ENCODE measurements at places on chromosomes 2 and 18.

DNA sequence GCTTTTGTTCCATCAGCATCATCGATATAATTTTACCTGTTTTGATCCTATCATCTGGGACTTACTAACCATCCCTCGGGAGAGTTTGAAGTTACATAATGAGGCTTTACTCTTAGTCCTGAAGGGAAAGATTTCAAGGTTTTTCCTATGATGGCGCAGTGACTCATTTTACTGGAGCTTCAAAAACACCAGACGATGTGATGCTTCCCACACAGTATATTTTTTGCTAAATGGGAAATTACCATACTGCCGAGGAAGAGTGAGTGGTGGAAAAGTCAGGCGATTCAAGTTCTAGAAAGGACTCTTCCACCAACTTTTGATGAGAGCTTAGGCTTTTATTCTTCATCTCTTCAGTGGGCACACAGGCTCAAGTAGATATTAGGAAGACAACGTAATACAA, 44.6 kb upstream of the GCG start:
- no peak for DNase-seq

GRCh38 chr2:45138904-45139303, 129.7 kb upstream of the SIX2 start:
- no peak for DNase-seq

GRCh38 chr18:50187659-50188058, 7.3 kb downstream of the MYO5B start:
- no peak for DNase-seq

- no peak for DNase-seq
These were observed 289.5 kb downstream of the CDCA7 start for GRCh38 chr2:173644146-173644545.

DNA sequence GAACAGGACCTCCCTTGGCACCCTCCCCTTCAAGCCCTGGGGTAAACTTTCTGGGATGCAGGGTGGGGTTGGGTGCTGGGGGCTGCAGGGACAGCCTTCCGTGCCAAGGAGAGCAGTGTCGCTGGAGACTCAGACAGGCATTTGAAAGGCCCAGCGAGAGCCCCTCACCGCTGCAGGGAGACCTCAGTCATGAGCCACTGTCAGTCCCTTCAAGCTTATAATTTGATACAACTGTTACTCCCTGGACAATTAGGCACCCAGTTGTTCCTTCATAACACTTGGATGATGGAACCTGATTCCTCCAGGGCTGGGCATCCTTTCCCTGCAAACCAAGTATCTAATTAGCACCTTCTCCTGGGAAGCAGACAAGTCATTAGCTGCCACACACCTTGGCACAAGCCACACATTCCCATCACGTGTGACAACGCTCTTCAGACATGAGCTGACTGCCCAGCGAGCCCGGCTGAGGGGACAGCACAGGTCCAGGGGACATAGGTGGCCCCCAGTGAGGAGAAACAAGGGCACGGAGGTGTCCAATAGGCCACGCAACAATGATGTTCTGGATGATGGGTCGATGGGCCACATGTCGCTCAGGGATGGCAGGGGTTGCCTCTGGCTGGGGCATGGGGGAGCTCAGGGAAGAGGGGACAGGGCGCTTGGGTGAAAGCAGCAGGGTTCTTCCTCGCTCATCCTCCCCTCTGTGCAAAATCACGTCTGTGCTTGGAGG, 59.6 kb downstream of the KCNF1 start:
- DNase-seq: no peak

DNA sequence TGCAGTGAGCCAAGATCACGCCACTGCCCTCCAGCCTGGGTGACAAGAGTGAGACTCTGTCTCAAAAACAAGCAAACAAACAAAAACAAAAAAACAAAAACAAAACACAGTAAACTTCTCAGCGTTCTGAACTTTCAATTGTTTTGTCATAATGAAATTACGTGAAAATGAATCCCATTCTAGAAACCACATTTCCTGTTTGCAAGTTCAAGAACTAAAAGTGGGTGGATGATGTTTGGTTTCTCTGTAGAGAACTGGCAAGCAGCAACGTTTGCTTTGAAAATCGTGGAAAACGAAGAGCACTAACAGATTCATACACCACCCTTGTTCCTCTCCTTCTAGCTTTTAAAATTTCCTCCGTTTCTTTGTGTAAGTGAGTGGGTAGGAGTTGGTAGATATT, 226.1 kb upstream of the LYPD1 start:
- DNase-seq: no peak

- no peak for DNase-seq
These were observed 44.3 kb downstream of the ZNF236 start for GRCh38 chr18:76866666-76867065.

GRCh38 chr2:97095661-97096060, 979 bp upstream of the FAHD2B start:
- DNase-seq: no peak

DNA sequence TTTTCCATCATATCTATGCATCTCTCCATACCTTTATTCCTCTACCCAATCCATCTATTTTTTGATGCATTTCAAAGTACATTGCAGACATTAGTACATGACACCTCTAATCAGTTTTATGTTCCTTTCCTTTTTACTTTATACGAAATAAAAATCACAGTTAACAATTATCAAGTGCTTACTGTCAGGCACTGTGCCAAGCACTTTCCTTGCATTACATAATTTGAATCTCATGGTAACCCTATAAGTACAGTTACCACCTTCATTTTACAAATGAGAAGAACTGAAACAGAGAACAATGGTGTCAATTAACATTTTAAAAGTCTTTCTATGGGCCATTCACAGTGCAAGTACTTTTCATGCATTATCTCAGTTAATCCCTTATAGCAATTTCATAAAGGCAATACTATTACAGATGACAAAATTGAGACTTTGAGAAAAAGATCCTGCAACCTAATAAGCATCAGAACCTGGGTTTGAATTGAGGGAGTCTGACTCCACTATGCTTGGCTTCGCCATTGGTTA, 544.4 kb upstream of the TNP1 start:
- DNase-seq: no peak

DNA sequence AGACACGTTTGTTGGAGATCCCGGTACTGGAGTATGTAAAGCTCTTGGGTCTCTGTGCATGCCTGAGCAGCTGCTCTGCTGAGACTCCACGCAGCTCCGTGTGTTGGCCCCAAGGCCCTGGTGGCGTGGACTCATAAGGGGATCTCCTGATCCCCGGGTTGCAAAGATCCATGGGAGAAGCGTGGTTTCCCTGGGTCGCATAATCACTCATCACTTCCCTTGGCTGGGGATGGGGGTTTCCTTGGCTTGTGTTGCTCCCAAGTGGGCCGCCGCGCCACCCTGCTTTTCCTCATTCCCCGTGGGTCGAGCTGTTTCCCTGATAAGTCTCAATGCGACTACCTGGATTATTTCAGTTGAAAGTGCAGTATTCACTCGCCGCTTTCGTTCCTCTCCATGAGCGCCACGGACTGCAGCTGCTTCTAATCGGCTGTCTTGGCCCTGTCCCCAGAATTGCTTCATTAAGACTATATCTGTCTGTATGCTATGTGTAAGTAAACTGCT, 76.0 kb downstream of the EPC2 start:
- no peak for DNase-seq

- no peak for DNase-seq
These were observed 8.0 kb downstream of the RNF125 start for GRCh38 chr18:32026491-32027086.

DNA sequence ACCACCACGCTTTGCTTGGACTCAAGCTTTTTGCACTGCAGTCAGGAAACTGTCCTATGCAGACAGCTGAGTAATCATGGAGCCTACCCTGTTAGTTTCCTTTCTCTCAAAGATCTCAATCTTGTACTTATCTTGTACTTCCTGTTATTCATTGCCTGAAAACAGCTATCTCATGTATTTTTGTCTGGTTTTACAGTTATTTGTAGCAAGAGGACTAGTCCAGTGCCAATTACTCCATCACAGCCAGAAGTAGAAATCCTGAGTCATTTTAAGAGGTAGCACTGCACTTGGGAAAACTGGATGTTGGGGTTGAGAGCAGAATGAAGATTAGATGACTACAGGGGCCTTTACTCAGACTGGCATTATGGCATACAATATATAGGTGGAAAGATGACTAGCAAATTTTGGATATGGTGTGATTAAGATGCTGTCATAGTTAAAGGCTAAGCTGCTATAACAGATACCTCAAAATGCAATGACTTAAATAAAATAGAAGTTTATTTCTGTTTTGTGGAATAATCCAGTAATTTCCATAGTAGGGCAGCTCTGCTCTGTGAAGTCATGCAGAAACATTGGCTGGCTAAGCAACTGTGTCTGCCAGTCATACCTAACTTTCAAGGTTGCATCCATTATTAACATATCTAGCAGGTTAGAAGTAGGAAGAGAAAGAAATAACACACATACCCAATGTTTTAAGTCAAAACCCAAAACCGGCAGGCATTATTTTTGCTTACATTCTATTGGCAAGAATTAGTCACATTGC, 21.1 kb upstream of the CHMP3 start:
- DNase-seq: no peak

DNA sequence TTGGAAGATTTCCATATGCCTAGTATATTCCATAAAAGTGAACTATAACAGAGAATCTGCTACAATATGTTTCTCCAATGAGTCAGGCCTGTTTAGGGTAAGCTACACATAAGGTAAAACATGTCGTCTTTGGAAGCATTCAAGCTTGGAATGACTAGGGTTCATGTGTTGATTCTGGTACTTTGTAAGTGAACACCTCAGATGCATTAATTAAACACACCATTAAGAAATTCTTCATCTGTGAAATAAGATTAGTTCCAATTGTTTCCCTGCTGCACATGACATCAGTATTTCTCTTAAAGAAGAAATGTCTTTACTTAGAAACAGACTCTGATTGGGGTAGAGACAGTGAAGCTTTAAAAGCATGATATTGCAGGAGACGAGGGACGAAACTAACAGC, 461.1 kb upstream of the NXPH2 start:
- no peak for DNase-seq

- DNase-seq: no peak
These were observed 94.4 kb downstream of the ITGB1BP1 start for GRCh38 chr2:9328931-9329330.

DNA sequence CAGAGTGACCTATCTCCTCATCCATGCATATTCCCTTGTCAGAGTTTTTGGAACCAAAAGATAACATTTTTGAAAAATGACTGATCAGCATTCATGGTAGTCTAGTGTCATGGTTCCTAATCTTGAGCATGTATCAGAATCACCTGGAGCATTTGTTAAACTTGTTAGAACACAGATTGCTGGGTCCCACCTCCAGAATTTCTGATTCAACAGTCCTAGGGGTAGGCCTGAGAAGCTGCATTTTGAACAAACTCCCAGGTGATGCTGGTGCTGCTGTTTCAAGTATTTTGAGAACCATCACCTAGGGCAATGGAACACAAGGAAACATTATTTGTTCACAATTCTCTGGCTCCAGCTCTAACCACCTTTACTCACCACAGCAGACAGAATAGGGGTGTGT, 21.0 kb downstream of the TMEM200C start:
- DNase-seq: no peak

DNA sequence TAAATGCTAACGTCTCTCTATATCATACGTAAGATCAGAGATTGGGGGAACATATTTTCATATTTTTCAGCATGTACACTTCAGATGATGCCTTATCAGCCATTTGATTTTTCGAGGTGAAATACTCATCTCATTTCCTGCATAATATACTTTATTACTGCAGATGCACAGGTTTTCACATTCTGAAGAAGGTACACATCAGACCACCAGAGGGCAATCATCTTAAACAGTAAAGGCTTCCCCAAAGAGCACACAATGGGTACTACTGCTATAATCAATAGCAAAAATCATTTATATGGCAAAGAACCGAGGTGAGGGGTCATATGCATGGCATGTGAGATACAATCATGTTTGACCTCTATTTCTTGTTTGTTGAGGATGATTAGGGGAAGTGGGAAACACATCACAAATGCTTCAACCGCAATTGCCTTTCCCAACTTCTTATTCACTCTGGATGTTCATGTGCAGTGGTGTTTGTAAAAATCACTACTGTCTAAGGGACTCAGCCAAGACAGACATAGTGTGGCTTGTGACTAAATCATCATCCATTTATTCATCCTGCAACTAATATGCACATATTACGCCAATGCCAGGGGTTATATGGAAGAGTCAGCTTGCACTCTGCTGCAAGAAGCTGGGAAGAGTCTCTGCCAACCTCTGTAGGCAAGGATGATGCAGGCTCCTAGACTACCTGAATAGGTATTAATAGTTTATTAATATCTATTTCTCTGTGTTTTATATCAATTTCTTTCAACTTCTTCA, 118.7 kb downstream of the EPB41L3 start:
- no peak for DNase-seq

DNA sequence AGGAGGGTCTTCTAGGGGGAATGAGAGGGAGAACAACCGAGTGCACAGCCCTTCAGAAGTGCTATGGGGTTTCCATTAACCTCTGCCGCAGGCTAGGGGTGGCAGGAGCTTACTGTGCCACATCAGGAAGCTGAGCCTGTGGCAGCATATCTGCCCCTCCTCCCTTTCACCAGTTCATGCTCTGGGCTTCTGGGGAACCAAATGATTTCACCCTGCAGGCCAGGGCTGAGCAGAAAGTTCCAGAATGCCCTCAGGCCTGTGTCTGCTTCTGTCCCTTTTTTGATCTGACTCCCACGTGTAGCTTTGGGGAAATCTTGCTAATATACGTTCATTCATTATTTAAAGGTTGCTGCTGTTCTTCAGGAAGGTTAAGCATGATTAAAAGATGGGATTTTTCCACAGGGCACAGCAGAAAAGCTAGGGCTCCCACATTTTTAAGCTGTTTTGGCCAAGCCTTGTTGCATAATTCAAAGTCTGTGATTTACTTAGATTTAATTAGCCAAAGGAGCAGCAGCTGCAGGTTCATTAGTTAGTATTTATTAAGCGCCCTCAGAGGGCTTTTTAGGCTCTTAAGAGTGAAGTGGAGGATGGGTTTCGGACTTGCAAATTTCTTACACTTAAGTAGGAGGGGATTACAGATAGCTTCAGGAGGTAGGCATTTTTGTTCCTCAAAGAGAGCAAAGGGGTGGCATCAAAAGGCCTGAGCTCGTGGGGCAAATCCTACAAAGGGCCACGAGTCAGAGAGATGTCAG, 10.2 kb downstream of the TMEM247 start:
- DNase-seq: no peak

GRCh38 chr2:112161431-112162145, 23.4 kb downstream of the FBLN7 start:
- DNase-seq: no peak

- no peak for DNase-seq
These were observed 141.6 kb upstream of the SP3 start for GRCh38 chr2:174106736-174107135.

DNA sequence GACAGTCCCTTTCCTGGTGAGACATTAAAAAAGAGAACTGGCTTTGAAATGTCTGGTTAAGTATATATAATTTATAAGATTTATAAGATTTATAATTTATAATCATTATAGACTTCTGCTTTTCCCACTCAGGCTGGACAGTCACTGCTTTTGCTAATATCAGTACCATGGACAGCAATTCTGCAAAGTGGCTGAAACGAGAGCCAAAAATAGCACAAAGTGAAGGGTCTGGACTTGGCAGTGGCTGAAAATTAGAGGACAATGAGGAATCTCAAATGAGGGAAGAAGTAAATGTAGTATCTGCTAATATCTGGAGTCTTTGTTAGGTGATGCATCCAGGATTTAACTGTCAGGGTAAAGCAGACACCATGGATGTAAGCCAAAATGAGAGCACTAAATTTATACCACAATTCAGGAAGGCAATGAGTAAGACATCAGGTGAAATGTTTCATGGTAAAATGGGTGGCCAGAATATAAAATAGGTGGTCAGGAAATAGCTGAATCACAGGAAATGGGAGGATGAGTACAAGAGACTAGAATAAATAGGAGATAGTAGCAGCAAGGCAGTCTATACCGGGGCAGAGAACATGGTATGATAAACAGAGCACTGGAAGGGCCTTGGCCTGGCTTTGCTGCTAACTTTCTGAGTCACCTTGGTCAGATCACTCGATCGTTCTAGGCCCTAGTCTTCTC, 39.6 kb upstream of the BOD1L2 start:
- DNase-seq: no peak
